ENCODE measurements at places on chromosomes 1 and 21. TPM values are rescaled to one million over a fixed set of nuclear protein-coding genes. Genes with fewer than 3 reads are reported as not detected.

GRCh38 chr1:65820983-65821382, 28.3 kb downstream of the PDE4B start:
- DNase-seq: no peak

The CHI3L1 gene
- not detected for total RNA-seq

- no peak for DNase-seq
These were observed at the start of gene LCE3D for GRCh38 chr1:152580433-152580832. Gene LCE3D, minus strand, starts transcription at chr1:152580516. Its CDS starts 580 bp downstream, at chr1:152579936.

GRCh38 chr1:239387304-239388158, 1.2 kb downstream of the CHRM3 start:
- DNase-seq: no peak

The GUCA2B gene
- not detected for total RNA-seq

Measured in activated CD4-positive, alpha-beta T cell treated with anti-CD3 and anti-CD28 coated beads, Interleukin-2, amount 10 ng/mL, durations not matched to agents 7 days and 5 days (primary cell).